Fibroblast of skin of right quadriceps (primary cell): ENCODE measurements at places on chromosomes 5 and 9.

- peak; percentile 47 for DNase-seq
Observed at GRCh38 chr9:35306283-35306682, 144.5 kb downstream of the UNC13B start.

GRCh38 chr9:87216036-87216435 lies 268.7 kb upstream of the GAS1 start:
- DNase-seq: no peak

- DNase-seq: peak; percentile 43
Observed at GRCh38 chr5:58264276-58264675, 195.6 kb downstream of the PLK2 start.

DNA sequence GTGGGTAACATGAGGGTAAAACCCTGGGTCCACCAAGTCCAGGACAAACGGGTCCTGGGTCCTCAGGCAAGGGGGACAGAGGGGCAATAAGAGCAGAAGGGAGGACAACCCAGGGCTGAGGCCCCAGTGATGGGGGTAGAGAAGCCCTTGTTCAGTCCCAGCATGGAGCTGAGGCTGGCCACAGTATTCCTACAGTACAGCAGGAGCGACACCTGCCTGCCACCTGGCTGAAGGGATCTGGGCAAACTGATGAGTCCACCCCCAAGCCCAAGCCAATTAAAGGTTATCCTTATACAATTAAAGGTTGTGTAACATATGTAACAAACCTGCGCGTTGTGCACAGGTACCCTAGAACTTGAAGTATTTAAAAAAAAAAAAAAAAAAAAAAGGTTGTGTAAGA lies 97.7 kb upstream of the LRRTM2 start:
- DNase-seq: no peak

DNA sequence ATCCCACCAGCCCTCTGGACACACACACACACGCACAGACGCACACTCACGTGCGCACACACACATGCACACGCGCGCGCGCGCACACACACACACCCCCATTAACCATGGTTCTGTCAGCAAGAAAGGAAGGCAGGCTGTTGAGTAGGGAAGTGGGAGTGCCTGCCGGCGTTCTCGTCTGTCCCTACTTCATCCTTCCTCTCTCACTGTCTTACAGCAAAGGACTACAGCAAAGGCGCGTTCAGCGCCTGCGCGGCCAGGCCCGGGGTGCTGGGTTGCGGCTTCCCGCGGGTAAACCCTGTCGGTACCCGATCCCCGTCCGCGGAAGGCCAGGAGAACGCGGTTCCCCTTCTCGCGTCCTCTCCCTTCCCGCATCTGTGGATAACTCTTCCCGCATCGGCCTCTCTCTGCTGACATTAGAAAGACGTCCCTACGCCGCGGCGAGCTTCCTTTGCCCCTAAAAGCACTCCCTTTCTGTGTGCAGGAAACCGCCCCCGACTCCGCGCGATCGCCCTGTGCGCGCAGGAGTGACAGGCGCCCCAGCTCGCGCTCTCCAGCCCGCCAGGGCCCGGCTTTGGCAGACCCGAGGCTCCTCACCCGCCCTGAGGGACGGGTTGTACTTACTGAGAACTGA lies 219.2 kb downstream of the AGTPBP1 start:
- peak; percentile 42 for DNase-seq

- no peak for DNase-seq
Observed at GRCh38 chr5:76371960-76372322, 31.1 kb upstream of the IQGAP2 start.

- DNase-seq: no peak
Observed at GRCh38 chr9:124420991-124421543, 5.8 kb upstream of the PSMB7 start.
